ENCODE measurements at places on chromosomes 12 and 14.
A peak's percentile ranks its signal among the peaks of the same experiment; 100 is the strongest.

- no peak for DNase-seq
Observed at GRCh38 chr12:34405286-34406227, 383.3 kb downstream of the ALG10 start.

DNA sequence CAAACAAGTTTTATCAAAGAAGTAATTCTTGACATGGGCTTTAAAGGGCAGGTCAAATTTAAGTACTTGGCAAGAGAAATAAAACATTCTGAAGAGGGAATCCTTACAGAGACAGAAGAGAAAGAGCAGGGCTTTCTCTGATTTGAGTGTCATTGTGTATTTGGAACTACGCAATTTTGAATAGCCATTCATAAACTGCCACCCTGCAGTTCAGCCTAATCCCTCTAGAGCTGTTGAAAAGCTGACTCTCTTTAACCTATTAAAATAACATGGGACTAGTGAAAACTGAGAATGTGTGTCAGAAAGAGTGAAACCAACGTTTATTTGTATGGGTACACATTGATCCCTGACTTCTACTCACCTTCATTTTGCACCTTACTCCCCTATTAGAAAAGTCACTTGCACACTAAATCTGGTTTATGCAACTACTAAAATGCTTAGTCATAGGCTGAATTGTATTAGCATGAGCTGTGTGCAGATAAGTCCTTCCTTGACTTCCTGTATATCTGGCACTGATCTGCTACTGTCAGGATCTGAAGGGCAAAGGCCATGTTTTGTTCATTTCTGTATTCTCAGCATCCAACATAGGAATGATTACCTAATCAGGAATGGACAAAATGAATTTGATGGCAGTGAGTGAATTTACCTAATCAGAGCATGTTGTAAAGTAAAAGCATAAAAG is 458.9 kb downstream of the NOVA1 start:
- no peak for DNase-seq

- DNase-seq: no peak
Observed at GRCh38 chr12:27257104-27257843, 13.2 kb downstream of the STK38L start.

DNA sequence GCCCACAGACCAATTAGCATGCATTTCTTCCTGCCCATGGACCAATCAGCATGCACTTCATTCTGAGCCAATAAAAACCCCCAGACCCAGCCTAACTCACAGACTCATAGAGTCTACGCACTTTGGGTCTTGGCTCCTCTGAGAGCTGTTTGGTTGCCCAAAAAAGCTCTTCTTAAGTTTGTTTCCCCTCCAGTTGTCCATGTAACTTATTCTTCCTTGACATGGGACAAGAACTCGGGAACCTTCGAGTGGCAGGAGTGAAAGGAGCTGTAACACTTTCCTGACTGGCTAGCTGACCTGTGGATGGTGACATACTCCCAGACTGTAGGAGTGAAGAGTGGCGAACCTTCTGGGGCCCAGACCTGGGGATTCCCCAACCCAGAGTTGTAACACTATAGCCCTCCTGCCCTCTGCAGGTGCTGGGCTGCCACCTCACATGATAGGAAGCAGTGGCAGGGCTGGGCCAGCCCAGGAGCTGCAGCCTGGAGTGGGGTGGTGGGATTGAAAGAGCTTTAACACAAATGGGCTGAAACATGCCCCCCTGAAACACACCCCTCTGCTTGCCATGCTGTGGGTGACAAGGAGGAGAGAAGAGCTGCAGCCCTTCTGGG is 4.4 kb upstream of the BTBD7 start:
- DNase-seq: no peak

- DNase-seq: no peak
Observed at GRCh38 chr12:131536766-131537165, 174.1 kb upstream of the SFSWAP start.

GRCh38 chr12:118183711-118184110 is 47.8 kb downstream of the PEBP1 start:
- DNase-seq: no peak

DNA sequence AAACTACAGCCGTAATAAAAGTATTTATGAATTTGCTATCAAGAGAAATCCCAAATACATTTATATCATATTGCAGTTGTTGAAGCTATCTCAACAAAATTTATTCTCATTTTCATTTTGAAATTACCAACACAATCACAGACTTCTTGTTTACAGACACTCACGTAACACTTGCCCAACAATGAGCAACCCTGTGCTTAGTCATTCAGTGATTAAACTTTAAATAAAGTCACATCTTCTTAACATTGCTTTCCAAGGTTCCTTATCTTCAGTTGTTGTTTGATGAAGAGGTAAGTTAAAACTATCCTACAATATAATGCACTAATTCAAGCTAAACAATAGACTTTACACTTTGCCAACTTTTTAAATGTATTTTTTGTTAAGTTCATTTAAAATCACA is 601.8 kb downstream of the SLC16A7 start:
- no peak for DNase-seq

DNA sequence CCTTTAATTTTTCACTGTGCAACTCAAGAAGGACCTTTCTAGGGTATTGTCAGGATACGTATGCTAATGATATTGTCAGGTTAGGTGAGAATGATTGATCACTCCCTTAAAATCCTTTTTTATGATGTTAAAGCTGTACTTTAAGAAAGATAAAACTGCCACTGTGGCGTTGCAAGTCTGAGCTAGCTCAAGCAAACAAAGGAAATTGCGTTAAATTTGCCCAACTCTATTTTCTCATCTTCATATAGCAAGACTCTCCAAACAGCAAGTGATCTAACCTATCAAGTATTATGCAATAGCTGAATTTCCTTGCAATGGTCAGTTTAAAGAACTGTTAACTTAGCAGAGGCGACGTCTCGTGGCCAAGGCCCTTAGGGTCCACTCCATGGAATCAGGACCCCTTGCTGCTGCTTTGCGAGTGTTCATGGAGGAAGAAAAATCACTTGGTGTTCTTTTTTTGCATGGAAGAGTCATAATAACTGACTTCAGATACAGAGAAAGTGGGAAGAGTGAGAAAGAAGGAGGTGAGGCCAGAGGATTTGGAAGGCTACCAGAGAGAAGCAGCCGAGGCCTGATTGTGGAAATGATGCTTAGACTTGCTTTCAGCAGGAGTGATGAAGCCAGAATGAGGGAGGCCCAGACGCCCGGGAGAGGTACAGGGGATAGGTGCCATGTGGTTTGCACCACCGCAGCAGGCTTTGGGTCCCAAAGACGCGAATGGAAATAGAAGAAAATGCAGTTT is 2.5 kb downstream of the TRAF3 start:
- DNase-seq: no peak

DNA sequence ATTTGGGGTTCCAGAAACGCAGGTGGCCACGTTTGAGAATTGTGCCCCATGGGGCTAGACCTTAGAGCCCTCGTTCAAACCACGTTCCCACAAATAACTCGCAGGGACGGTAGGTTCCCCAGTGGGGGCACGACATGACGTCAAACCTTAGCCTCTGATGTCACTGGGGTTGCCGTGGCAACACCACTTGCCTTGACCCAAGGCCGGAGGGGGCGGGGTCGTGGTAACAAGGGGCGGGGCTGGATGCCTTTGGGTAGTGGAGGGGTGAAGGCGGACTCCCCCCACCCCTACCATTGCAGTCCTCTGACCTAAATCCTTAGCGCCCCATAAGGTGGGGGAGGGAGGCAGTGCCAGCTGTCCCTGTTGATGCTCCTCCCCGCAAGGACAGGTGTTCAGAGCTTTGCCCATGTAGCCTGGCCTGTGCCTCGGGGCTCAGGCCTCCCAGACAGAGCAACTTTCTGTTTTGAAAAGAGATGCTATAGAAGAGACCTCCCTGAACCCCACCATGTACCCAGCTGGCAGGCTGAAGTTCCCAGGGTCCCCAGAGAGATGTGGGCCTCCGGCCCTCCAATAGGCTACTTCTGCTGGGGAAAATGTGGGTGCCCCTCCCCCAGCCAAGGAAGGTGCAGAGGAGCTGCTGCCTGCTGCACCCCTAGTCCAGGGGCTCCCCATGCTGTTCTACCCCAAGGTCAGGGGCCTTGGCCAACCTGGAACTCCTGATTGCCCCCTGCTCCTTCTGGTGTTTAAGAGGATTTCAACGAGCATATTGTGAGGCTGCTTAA is 1.9 kb downstream of the FAM222A start:
- no peak for DNase-seq

DNA sequence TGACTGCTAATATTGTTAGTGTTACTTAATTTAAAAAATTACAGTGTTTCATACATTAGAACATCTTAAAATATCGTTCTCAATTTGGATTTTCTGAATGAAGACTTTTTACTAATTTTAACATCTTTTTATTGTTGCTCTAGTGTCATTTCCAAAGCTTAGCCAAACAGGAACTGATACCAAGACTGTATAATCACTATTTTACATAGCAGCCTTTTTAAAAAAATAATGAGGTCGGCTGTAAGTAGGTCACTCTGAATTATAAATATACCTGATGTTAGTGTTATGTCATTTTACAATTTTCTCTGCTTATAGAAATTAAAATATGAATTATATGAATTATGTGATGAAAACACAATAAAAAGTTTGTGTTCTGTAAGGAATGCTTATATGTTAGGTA is 321.5 kb downstream of the TMEM117 start:
- DNase-seq: no peak

DNA sequence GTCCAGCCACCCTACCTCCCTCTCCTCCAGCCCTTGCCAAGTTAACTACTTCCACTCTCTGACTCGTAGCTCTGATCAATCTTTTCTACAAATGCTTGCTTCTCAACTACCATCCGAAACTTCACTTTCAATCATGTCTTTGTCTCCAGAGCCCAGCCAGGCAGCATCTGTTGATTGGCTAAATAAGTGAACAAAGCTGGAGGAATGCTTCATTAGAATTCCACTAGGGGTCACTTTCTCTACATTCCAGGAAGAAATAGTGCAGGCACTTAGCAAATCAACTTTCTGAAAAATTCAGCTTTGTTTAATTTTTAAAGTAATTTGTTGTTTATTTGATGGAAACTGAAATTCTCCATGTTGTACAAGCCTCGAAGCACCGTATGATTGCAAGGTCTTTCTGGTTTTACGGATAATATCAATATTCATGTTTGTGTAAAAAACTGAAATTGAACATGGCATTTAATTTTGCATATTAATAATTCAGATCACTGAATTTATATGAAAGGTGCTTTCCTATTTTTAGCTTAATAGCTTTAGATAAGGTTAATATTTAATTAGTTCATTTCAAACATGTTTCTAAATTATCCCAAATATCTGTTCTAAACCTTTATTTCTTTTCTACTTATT is 32.4 kb upstream of the HELB start:
- no peak for DNase-seq

GRCh38 chr12:42482041-42482747 is 107.4 kb downstream of the PRICKLE1 start:
- no peak for DNase-seq

GRCh38 chr14:73738518-73739173 is 24.5 kb upstream of the PNMA1 start:
- no peak for DNase-seq

DNA sequence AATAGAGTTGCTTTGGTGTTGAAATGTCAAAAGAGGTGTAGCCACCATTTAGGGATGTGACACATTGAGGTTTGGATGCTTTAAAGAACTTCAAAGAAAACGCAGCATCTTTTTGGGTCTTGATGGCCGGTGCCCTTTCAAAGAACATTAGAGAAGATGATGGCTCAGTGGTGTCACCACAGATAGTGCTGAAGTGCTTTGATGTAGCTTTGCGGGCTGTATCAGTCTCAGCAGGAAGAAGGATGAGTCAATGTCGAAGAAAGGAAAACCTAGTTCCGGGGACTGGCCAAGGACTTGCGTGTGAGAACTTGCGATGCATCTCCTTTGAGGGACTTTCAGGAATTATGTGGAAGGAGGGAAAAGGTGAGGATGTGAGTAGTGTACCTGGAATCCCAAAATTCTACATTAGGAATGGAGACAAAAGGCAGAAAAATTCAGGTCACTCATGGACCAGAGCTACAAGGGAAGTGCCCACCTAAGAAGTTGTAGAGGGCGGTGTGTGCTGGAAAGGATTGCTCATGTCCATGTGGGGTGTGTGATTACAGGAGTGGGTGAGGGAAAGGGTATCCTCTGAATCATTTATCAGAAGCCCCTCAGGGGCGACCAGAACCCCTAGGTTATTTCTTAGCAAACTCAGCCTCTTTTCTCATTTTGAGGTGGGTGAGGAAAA is 39.7 kb upstream of the GZMB start:
- DNase-seq: peak; percentile 44

GRCh38 chr12:47979166-47979565 is 15.8 kb downstream of the TMEM106C start:
- DNase-seq: no peak

- no peak for DNase-seq
Observed at GRCh38 chr12:115223991-115224390, 540.0 kb upstream of the TBX3 start.

- no peak for DNase-seq
Observed at GRCh38 chr14:33068040-33068439, 129.4 kb downstream of the NPAS3 start.

DNA sequence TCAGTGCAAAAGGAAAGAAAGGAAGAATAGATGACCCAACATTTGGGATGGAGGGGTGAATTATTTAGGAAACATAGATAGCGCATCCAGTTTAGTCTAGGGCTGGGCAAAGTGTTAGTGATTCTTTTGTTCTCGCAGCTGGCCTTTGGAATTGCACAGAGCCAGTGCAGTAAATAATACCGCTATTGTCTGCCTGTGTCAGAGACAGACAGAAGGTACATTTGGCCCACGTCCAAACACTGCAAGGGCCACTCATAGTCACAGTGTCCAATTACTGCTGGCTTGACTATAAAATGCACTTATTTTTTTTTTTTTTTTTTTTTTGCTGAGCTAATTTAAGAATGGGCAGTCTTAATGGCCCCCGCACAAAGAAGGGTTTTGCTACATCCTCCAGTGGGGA is 638.6 kb downstream of the BCL11B start:
- no peak for DNase-seq

- DNase-seq: no peak
Observed at GRCh38 chr12:124630791-124631313, 63.4 kb upstream of the NCOR2 start.

DNA sequence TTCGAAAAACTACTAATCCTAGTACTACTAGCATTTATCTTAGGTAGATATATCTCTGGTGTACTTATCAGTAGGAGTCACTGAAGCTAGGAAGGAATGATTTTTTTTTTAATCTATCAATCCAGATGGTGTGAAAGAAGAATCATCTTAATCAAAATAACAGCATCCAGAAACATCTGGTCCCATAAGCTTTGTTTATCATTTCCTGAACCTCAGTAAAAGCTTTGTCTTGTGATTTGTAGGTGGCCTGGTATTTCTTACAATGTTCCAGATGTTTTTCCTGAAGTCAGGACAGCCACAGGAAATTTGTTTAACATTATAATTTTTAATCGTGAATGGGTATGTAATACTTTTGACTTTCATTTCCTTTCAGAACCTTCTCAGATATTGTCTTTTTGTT is 28.0 kb upstream of the LUM start:
- DNase-seq: no peak
